Retinal pigment epithelial cell (primary cell): ENCODE measurements at places on chromosomes 6 and 20.

- no peak for DNase-seq
These were observed 44.7 kb downstream of the ESF1 start for GRCh38 chr20:13739731-13740649.

GRCh38 chr6:3372184-3372846 lies 84.5 kb downstream of the SLC22A23 start:
- no peak for DNase-seq

DNA sequence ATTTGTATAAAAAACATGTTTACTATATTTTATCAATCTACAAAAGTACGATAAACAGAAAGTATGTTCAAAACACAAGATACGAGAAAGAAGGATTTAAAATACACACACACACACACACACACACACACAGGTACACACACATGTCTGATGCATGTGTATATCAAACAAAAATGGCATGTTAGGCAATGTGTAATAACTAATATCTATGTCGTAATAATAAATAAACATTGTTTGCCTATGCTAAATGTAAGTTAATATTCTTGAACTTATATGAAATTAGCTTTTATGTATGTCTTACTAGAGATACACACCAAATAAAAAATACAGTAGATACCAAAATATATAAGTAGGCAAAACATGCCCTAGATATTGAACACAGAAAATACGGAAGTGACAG lies 894.9 kb downstream of the EYS start:
- no peak for DNase-seq

DNA sequence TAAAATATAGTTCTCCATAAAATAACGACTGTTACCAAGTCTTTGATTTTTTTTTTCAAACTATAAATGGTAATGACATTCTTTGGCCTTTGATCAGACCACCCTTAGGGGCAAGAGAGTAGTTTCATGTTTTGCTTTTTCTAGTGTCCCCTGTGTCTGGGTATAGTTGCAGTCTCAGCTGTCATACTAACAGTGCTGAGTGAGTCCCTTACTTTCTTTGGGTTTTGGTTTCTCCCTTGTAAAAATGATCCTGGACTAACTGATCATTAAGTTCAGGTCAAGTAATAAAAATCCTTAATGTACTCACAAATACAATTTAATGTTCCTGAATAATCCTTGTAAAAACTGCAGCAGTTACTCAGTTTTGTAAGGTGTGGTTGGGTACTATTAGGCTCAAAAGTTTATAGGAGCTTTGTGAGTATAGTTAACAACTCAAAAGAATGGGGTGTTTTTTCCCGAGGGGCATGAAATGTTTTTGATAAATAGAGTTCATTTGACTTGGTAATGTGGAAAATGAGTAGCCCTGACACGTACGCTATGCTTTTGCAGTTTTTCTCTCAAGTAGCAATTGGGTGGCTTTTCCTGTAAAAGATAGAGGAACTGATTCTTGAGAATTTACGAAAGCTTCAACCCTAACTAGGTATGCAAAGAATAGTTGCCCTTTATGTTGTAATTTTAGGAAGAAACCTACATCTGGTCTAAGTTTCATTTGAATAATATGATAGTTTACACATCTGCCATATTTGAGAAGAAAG lies 6.2 kb downstream of the PTPN1 start:
- DNase-seq = no peak

GRCh38 chr6:7615611-7616383 lies 25.8 kb downstream of the SNRNP48 start:
- DNase-seq = no peak

GRCh38 chr6:89886378-89887120 lies 7.7 kb upstream of the GJA10 start:
- no peak for DNase-seq

GRCh38 chr20:49562311-49563014 lies 5.5 kb downstream of the PTGIS start:
- DNase-seq = peak; percentile 39

GRCh38 chr6:36357872-36358225 lies 21.2 kb upstream of the BNIP5 start:
- no peak for DNase-seq

- no peak for DNase-seq
These were observed 26.7 kb upstream of the TTPAL start for GRCh38 chr20:44448753-44449546.

- DNase-seq = no peak
These were observed 18.8 kb upstream of the ZNF831 start for GRCh38 chr20:59144831-59145196.

DNA sequence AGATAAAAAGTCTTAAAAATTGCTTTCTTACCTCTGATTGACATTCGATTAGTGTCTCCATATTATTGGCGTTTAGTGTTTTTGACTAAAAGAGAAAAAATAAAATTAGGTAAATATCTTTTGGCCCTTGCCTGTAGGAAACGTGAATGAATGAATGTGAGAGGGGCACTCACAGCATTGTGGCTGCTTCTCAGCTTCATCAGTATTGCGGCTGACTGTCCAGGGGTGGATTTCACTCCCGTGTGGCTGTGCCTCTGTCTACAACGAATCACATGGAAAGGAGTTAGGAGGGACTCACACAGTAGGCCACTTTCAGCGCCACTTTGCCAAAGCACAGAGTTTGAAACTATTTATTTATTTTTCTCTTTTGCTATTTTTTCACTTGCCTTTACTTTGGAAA lies 844 bp downstream of the TAGAP start:
- no peak for DNase-seq

DNA sequence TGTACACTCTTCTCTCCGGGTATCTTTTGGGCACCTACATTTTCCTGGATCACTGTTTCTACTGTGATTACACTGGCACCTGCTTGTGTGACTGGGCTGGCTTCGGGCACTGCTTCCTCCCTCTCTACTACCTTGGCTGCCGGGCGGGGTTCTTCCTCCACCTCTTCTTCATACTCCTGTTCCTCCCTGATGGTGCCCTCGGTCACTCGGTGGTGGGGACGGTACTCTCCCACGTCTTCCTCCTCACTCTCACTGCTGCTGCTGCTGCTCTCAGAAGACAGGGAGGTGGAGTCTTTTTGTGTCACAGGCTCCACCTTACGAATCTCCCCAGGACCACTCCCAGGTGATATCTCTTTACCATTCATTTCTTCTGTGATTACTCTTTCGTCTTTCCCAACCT lies 42.5 kb downstream of the SMLR1 start:
- no peak for DNase-seq

DNA sequence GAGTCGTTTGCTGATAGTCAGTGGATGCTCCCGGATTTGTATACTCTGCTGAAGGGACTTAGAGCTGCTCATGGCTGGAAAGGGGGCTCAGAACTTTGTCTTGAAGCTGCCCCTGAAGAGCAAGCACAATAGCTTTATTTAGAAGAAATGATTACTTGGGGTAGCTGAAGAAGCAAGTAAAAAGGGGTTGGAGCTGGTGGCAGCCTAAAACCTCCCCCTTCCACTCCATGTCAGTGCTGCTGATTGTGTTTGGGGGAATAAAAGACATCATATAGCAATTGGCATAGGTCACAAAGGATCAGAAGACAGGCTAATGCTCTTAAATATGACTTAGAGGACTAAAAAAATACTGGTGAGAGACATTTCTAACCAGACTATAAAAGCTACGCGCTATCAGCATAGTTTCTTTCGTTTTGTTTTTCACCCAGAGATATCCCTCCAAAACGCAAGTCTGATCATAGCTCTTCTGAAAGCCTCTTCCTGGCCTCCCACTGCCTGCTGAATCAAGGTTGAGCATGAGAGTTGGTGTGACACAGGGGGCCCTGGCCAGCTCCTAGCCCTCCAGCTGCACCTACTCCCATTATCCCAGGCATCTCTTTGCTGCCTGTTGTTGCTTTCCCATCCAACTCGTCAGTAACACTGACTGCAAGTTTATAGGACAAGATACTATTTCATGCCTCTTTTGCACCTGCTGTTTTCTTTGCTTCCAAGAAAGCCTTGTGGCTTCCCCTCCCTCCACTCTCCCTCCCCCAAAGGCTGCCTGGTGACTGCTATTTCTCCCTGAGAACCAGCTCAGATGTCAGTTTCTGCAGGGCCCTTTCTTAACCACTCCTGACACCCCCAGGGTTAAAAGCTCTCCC lies 33.9 kb upstream of the SGK1 start:
- DNase-seq = no peak

DNA sequence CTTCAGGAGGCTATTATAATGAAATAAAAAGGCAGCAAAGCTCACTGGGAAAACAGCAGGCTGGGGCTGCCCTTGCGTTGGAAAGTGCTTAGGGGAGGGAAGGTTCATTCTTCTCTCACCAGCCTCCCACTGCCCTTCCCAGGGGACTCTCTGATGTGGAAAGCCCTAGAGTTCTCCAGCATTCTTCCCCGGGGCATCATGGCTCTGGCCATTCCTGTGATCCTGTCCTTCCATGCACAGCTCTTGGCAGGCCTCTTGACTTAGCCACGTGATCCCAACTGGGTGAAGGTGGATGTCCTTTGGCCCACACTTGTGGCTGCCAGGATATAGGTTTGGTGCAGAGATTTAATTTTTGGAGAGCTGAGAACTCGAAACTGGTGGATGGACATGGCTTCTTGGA lies 58.0 kb upstream of the ZNF831 start:
- no peak for DNase-seq

DNA sequence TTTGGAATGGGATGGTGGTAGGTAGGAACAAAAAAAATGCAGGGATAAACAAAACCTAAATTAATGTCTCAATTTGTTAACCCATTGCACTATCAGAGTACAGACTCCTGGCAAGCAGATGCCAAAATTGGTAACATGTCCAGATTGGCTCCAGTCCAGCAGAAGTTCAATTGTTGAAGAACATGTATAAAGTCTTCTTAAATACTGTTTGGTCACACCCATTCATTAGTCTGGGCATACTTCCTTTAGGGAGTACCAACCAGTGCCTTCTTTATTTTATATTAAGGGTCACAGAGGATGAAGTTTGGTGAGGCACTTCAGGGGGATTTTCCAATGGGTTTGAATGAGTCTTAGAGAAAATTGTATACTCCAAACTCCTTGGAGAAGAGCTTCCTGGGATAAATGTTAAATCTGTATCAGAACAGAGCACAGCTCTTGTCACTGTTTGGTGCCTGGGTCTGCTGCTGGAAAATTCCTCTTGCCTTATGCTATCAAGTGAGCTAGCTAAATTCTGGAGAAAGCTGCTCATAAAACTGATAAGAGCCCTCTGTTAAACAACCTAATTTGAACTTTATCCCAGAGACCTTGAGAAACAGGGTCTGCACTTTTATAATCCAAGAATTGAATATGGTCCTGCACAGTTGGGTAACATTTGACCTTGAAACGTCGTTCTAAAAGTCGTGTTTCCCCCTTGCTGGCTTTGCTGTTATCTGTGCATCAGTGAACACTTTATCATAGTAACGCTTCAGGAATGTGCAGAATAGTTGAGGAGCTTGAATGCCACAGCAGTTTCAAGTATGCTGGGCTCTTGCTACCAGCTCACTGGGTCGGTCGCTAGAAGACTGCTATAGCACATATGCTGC lies 334.1 kb upstream of the CITED2 start:
- peak; percentile 87 for DNase-seq

DNA sequence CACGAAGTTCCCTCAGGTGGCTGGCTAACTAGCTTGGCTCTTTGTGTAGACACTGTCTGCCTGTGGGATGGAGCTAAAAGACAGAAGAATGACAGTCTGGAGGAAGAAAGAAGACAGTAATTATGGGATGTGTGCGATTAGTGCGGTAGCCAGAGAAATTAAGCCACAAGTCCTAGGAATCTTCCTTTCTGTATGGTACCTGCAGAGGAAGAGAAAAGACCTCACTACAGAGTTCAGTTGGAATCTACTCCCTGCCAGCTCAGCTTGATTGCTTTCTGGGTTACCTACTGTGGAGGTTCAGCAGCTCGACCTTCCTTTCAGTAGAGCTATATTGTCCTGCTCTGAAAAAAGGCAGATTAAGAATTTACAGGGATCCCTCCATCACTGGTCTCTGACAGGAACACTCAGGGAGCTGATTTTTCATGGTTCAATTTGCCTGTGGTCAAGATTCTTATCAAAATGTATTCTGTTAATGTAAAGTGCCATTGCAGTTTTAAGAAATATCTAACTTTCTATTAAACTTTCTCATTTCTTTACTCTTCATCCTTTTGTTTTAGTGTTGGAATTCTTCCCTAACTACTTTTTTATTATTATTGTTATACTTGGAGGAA lies 187.2 kb downstream of the CENPW start:
- no peak for DNase-seq

DNA sequence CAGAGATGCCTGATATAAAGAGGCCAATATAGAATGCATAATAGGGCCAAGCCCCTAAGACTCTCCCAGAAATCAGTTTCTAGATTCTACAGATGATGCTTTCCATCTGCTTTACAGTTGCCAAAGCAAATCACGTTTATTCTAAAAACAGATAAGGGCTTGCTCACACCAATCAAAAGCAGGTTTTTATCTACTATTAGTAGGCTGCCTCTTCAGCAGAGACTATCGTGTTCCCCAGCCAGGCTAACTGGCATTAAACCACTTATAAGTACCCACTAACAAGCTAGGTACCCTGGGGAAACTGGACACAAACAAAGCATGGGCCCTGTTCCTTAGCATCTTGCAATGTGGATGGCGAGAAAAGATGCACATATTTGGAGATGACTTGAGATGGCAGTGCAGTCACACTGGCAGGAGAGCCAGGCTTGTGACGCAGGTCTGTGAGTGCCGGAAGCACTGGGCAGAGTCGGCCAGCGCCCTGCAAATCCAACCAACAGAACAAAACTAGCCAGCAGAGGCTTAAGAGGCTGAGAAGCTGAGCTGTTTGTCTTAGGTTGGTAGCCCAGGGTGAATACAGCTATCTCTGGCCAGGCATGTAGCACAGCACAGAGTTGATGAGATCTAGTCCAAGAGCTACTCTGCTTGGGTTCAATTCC lies 73.4 kb downstream of the GFOD1 start:
- no peak for DNase-seq

DNA sequence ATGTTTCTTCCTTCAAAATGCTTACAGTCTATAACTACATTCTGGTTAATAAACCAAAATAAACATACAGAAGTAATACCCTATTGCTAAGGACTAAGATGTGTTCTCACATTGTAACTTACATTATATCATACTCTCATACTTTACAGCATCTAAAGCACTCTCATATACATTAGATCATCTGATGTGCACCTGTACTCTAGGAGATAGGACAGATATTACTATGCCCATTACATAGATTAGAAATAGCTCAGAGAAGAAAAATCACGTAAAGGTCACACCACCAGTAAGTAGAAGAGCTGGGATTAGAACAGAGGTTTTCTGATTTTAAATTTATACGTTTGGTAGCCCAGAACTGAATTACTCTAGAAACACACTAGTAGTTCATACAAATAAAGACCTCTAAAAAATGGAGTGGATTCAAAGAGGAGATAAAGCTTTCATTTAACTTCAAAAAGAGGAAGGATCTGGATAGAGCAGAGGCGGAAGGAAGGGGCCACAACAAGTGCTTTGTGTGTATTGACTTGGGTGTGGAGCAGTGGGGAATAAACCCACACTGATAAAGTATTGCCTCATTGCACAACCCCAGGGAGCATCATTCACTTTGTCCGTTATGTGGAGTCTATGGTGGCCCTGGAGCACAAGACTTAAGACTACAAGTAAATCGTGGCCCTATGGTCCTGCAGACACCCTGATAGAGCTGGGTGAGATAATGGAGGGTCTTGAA lies 30.9 kb downstream of the SLC2A12 start:
- DNase-seq = no peak

- DNase-seq = no peak
These were observed 275.5 kb downstream of the PTPRK start for GRCh38 chr6:128244751-128245405.

- no peak for DNase-seq
These were observed 1.1 kb upstream of the MRGBP start for GRCh38 chr20:62795023-62795761.

GRCh38 chr6:157561414-157561790 lies 180.4 kb downstream of the ZDHHC14 start:
- DNase-seq = no peak
